Amniotic epithelial cell (primary cell): ENCODE measurements at places on chromosomes 6 and 20.

GRCh38 chr20:61419501-61419900, 167.4 kb downstream of the CDH4 start:
- no peak for DNase-seq

- DNase-seq: peak; percentile 71
These were observed 9.2 kb upstream of the HLA-DOB start for GRCh38 chr6:32825966-32826365.

DNA sequence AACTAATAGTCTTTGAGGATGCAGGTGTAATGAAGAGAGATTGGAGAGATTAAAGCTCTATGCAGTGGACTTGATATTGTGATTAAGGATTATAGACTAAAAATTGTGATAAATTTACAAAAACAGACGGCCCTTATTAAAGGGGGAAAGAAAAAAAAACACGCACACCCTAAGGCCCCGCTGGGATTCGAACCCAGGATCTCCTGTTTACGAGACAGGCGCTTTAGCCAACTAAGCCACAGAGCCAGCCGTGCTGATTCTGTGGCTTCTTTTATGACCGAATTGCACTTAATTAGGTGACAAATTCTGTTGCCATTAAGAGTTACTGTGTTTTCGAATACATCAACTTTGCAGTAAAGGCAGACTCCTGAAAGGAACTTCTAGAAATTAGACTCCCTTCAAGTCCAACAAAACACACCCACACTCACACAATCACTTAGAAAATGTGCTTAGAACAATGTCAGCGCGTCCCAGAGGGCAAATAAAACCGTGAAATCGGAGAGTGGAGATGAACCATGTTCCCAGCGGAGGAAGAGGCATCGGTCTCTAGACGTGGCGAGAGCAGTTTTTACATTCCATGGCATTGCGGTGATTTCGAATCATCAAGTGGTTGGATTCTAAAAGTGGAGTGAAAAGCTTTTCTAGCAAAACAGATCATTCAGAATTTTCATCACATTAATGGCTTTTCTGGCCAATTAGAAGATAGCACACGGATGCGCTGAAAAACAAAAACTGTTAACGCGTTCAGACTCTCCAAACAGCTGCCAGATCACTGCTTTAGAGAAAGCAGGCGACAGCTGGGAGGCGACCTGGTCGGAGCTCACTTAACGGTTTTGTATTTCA, 122.6 kb downstream of the GPX5 start:
- peak; percentile 65 for DNase-seq

DNA sequence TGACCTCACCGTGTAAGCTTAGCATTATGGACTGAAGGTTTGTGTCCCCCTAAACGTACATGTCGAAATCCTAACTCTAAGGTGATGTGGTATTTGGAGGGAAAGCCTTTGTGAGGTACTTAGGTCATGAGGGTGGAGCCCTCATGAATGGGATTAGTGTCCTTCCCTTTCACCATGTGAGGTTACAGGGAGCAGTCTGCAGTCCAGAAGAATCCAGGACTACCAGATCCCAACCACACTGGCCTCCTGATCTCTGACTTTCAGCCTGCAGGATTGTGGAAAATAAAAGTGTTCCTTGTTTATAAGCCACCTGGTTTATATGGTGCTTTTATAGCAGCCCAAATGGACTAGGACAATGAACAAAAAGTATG, 73.4 kb downstream of the ZBTB2 start:
- no peak for DNase-seq

GRCh38 chr6:35776364-35777215, at the start of gene CLPSL2:
CLPSL2 (plus strand) TSS chr6:35776598; CDS start chr6:35776619, 21 bp downstream.
- no peak for DNase-seq

DNA sequence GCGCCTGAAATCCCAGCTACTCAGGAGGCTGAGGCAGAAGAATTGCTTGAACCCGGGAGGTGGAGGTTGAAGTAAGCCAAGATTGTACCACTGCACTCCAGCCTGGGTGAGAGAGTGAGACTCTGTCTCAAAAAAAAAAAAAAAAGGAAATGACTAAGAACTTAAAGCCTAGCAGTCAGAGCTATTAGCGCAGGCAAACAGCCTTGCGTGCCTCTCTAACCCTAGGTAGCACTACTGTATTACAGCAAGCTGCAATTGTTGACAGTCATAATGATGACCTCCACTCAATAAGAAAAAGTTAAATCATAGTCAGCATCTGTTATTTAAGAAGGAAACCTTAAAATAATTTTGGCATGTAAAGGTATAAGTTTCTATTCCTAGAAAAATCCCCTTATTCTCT, 14.4 kb downstream of the GSS start:
- no peak for DNase-seq

- no peak for DNase-seq
These were observed 49.0 kb upstream of the PAX1 start for GRCh38 chr20:21656308-21657067.

- peak; percentile 31 for DNase-seq
These were observed 1.3 kb downstream of the DSTN start for GRCh38 chr20:17571153-17571527.

DNA sequence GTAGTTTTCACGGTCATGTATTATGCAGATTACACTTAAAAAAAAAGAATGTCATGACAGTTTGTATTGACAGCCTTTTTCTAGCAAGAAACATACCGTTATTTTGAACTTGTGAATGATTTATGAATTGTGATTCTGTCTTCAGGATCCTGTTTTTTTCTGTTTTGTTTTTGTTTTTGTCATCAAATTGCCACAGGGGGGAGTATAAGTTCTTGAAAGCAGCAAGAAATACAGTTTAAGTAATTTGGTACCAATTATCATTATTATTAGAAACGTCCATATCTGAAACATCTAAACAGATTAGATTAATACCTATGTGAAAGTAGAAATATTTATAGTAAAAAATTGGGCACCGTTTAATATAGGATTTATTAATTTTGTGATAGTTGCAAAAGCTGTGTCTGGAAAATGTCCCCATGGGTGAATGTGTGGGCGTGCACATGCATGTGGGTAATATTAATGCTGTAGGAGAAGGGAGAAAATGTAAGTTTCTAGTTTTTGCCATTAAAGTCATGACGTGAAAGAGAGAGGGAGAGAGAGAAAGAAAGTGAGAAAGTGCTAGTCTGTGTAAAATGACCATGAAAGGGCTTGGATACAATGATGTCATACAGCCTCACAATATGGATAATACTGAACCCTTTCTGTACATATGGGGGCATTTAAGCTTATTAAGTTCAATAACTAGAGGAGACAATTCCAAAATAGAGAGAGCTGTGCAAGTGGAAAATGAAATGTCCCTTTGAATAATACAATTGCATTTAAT, 9.4 kb upstream of the CCN2 start:
- no peak for DNase-seq

GRCh38 chr6:149031859-149032598, 285.2 kb downstream of the UST start:
- peak; percentile 94 for DNase-seq

- peak; percentile 27 for DNase-seq
These were observed 117.8 kb upstream of the FOXO3 start for GRCh38 chr6:108442770-108443520.

- no peak for DNase-seq
These were observed 570 bp upstream of the FANCE start for GRCh38 chr6:35451354-35452182.

DNA sequence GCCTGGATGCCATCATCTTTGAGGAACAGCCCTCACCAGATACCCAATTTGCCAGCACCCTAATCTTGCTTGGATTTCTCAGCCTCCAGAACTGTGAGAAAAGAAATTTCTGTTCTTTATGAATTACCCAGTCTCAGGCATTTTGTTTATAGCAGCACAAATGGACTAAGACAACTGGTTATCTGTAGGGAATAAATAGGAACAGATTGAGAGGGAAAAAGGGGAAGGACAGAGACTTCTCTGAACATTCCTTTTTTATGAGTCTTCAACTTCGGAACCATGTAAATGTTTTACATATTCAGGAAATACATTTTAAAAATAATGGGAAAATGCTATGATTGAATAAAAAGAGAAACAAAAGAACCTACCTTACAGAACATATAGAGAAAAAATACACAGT, 20.9 kb downstream of the KCTD20 start:
- peak; percentile 55 for DNase-seq

DNA sequence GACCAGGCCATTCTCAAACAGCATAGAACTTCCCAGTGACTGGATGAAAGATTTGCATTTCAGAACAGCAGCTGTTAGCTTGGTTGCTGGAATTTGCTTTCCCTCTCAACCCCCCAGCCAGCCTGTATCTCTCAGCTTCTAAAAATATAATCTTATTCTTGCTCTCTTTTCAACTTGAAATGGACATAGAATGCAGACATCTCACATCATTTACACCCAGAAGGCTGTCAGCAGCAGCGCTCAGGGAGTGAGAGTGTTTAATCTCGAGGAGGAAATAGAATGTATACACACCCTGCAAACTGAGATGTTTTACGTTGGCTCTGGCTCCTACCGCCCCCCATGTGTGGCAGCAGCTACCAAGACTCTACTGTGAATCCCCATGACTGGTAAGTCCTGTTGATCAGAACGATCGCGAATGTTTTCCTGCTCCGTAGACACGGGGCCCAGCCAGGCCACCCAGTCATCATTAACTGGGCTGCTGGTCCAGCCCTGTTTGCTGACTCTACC, 163.4 kb upstream of the SLC24A3 start:
- no peak for DNase-seq

DNA sequence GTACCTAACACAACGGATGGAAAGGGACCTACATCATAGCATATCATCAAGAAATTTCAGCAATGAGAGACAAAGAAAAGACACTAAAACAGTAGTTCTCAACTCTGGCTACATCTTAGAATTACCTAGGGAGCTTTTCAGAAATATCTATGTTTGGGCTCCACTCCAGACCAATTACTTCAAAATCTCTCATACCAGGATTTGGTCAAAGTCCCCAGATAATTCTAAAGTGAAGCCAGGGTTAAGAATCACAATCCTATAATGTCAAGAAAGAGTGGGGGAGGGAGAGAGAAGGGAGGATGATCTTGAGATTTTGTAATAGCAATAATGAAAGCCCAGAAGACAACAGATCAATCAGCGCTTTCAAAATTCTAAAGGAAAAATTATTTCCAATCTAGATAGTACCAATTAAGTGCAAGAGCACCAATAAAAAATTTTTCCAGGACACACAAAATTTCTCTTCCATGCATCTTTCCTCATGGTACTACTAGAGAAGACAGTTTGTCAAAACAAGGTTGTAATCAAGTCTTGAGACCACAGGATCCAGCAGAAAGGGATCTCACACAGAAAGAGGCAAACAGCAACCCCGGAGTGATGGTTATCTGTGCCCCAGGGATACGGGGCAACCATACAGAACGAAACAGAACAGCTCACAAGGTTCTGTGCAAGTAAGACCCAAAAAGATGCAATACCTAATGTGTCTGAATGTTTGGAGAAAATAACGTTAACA, 152.9 kb upstream of the DST start:
- no peak for DNase-seq

DNA sequence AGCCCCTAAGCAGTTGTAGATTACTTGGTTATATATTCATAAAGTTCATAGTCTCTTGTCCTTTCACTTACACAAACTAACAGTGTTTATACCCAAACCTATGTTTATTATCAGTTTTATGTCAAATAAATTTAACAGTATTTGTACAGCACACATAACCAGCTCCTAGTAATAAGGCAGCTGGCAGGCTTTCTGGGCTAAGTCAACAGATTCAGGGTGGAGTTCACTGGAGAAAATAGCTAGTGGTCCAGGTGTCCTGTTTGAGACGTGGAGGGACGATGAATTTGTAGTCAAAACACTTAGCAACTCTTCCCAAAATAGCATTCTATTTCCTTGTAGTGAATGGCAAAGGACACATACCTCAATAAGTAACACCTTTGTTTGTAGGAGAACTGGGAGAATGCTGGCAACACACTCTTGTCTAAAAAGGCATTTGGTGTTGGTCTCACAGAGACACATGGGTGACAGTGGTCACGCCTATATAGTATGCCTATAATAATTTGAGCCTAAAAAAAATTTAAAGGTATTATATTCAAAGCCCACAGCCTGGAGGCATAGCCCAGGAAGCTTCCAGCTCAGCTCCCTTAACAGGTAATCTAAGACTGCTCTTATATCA, 156.4 kb upstream of the CARMIL1 start:
- no peak for DNase-seq

- DNase-seq: no peak
These were observed 426.8 kb upstream of the SOX4 start for GRCh38 chr6:21166754-21167153.

DNA sequence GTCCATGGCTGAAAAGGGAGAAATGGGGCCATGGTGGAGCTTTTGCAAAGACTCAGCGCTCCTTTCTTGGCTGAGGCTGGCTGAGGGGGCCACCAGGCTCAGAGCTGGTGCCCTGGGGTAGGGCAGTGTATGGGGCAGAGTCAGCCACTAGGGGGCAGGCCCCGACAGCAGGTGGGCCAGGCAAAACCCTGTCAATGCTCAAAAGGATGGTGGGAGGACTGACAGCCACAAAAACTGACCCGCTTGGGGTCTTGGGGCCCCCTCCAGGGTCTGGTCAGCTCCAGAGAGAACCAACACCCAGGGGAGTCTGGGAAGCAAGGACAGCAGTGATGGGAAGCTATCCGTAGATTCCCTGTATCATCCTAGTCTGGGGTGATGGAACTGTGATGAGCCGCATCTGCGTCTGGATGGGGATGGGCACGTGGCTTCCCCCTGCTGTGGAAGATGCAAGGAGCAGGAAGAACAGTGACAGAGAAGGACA, 306.9 kb downstream of the DHX35 start:
- no peak for DNase-seq

DNA sequence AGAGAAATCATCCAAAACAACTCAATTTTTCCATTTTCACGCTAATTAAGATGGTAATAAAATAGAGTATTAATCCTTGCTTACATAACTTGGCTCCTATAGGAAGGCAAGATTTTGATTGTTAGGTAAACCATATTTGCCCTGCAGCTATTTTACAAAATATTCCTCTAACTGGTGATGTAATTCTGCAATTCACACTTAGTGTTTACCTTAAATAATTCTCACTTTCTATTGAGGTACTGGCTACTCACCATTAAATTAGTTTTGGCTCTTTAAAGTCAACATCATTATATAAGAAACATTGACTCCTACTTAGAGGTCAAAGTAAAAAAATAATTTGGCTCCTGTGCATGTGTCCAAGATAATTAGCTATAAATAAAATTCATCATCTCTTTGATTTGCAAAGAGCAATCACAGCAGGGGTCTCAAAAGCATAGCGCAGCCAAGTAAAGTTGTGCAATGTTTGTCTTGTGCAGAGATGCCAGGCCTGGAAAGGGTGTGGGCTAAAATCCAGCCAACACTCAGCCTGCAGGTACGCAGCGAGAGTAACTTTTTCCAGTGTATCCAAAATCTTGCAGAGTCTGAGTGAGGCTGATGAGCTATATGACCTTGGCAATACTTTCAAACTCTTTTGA, 501.2 kb downstream of the MMUT start:
- DNase-seq: no peak

GRCh38 chr6:1113916-1114540, 197.9 kb upstream of the FOXQ1 start:
- no peak for DNase-seq
